ENCODE measurements at places on chromosomes 7 and 10. TPM values are rescaled to one million over a fixed set of nuclear protein-coding genes. Genes with fewer than 3 reads are reported as not detected.

DNA sequence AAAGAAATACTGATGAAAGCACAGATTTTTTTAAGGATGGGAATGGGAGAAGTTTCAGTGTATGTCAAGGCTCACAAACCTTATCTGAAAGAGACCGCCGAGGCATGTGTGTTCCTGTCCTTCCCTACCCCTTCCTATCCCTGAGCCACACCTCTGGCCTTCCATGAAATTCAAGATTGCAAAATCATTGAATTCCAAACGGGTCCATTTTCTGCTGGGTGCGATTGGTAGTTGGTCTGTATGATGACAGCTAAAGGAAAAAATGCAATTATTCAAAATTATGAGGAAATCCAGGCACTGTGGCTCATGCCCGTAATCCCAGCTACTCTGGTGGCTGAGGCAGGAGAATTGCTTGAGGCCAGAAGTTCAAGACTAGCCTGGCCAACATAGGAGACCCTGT, 170.1 kb downstream of the ARHGAP12 start:
- H3K27ac ChIP-seq = no peak overlapping the region
- no peak overlapping the region for H3K4me3 ChIP-seq
- H3K36me3 ChIP-seq = no peaks in the 10 kb centered on the region
- H3K4me1 ChIP-seq = peaks cover 15% of the 10 kb centered on the region

- H3K27ac ChIP-seq = no peak overlapping the region
- no peak for DNase-seq
- no peaks in the 10 kb centered on the region for H3K4me1 ChIP-seq
- no peak overlapping the region for H3K4me3 ChIP-seq
Measured at GRCh38 chr10:76236356-76236755, 804.9 kb downstream of the LRMDA start.

DNA sequence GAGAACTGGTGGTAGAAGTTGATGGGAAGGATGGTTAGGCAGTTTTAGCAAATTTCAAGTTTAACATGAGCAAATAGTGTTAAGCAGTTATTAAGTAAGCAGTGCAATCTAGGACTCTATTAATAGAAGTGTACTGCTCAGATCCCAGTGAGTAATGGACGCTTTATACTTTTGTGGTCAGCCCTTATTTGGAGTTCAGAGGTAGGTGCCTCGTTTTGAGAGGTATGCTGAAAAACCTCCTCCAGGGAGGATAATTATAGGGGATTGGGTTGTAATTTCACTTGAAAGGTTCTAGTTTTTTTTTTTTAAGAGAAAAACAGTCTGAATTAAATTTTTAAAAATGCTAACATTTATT, 33.5 kb upstream of the CCDC7 start:
- no peak overlapping the region for H3K27ac ChIP-seq
- H3K4me1 ChIP-seq = peaks cover 14% of the 10 kb centered on the region
- H3K36me3 ChIP-seq = no peaks in the 10 kb centered on the region
- no peaks in the 10 kb centered on the region for H3K27me3 ChIP-seq
- no peak overlapping the region for H3K4me3 ChIP-seq

GRCh38 chr10:80760914-80761371, 223.2 kb downstream of the SH2D4B start:
- no peak overlapping the region for H3K4me3 ChIP-seq
- no peak for DNase-seq
- no peaks in the 10 kb centered on the region for H3K27me3 ChIP-seq
- no peaks in the 10 kb centered on the region for H3K36me3 ChIP-seq

ADIRF gene
- 157 TPM for polyA plus RNA-seq

Data from keratinocyte (primary cell).